Calu3 (cell line): ENCODE measurements at places on chromosomes 5 and 9. TPM values are rescaled to one million over a fixed set of nuclear protein-coding genes. Genes with fewer than 3 reads are reported as not detected.
A peak's percentile ranks its signal among the peaks of the same experiment; 100 is the strongest.

DNA sequence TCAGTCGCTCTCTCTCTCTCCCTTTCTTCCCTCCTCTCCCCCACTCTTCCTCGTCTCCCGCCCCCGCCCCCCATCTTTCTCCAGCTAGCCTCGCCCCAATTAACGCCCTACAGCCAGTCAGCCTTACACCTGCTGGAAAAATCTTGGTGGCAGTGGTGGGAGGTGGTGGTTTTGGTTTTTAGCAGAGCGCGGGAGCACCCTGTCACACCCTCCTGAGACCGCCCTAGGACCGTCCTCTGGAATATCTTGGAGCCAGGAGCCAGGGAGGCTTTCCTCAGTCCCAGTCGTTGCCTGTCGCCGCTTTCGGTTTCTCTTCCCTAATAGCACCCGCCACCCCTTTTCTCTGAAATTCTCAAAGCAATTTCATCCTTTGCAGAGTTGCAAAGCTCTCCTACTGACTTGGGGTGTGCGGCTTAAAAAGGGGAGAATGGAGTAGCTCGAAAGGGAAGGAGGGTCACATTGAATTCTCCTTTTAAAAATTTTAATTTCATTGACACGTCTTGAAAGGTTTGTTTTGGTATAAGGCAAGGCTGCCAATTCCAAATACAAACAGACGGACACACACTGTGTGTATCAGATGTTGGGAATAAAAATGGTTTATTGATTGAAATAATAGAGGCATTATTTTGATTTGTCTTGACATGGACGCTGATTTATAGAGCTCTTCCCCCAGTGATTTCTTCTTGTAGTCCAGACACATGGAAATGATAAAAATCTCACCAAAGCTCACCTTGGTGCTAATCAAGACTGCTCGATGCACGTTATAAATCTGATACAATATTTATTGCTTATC, 301.3 kb downstream of the PARP8 start:
- peak; percentile 34 for DNase-seq
- H3K27ac ChIP-seq = peak overlapping the region; percentile 7
- H3K27me3 ChIP-seq = no peaks in the 10 kb centered on the region

IL5 gene
- not detected in 2 replicates for total RNA-seq

RELL2 gene
- 12.5 and 12.6 TPM in 2 replicates for total RNA-seq

NKD2 gene
- 0.47 and 0.93 TPM in 2 replicates for total RNA-seq

- H3K4me1 ChIP-seq = no peaks in the 10 kb centered on the region
- DNase-seq = no peak
- H3K27ac ChIP-seq = no peak overlapping the region
- peaks cover 14% of the 10 kb centered on the region for H3K27me3 ChIP-seq
Observed at GRCh38 chr9:120040896-120041295, 539.1 kb downstream of the CDK5RAP2 start.
